Right lobe of liver (tissue), 6 donors: ENCODE measurements at places on chromosomes 11 and 22. TPM values are rescaled to one million over a fixed set of nuclear protein-coding genes. Genes with fewer than 3 reads are reported as not detected.

- H3K4me1 ChIP-seq: no peaks in the 10 kb centered on the region
- H3K27me3 ChIP-seq: no peaks in the 10 kb centered on the region
- DNase-seq: no peak
- peak overlapping the region; percentile 0 for H3K27ac ChIP-seq
Measured at GRCh38 chr22:36395915-36396314, 8.1 kb upstream of the MYH9 start.

DNA sequence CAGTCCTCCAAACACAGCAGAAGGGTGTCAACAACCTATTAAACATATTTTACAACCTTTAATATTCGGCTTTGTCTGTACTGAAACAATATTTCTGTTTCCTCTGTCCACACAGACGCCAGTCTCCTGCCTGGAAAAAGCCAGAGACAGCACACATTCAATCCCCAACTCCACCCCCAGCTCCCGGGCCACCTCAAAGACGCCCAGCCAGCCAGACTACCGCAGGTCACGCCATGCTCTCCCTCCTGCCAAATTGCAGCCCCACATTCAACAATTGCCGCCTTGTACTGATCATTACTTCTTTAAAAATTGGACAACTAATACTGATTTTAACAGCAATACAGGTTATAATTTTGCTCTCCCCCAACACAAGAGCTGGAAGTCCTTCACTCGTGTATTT lies 1.2 kb downstream of the SERGEF start:
- no peak for DNase-seq
- no peak overlapping the region for H3K27ac ChIP-seq
- H3K4me1 ChIP-seq: no peaks in the 10 kb centered on the region
- no peak overlapping the region for H3K4me3 ChIP-seq
- no peaks in the 10 kb centered on the region for H3K27me3 ChIP-seq

- no peak for DNase-seq
- no peak overlapping the region for H3K4me3 ChIP-seq
- no peaks in the 10 kb centered on the region for H3K36me3 ChIP-seq
- no peak overlapping the region for H3K27ac ChIP-seq
Measured at GRCh38 chr11:93838967-93839366, 11.5 kb downstream of the VSTM5 start.

DNA sequence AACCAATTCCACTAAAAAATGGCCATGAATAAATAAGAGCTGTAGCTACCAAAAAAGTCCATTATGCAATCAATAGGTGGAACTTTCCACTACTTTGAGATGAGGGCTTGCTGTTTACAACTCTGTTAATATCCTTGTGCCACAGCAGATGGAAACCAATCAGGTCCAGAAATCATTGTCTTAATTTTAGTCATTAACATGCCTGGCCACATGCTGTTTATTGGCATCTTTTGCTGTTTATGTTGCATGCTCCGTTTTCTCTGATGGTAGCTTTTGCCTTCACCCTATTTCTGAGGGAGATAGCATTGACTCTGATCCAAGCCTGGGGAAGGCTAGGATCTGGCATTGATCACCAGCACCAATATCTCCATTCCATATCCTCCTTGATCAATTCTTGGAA lies 192.9 kb upstream of the SEZ6L start:
- no peaks in the 10 kb centered on the region for H3K4me1 ChIP-seq
- no peak overlapping the region for H3K27ac ChIP-seq
- no peak for DNase-seq
- no peak overlapping the region for H3K4me3 ChIP-seq
- H3K27me3 ChIP-seq: no peaks in the 10 kb centered on the region

DNA sequence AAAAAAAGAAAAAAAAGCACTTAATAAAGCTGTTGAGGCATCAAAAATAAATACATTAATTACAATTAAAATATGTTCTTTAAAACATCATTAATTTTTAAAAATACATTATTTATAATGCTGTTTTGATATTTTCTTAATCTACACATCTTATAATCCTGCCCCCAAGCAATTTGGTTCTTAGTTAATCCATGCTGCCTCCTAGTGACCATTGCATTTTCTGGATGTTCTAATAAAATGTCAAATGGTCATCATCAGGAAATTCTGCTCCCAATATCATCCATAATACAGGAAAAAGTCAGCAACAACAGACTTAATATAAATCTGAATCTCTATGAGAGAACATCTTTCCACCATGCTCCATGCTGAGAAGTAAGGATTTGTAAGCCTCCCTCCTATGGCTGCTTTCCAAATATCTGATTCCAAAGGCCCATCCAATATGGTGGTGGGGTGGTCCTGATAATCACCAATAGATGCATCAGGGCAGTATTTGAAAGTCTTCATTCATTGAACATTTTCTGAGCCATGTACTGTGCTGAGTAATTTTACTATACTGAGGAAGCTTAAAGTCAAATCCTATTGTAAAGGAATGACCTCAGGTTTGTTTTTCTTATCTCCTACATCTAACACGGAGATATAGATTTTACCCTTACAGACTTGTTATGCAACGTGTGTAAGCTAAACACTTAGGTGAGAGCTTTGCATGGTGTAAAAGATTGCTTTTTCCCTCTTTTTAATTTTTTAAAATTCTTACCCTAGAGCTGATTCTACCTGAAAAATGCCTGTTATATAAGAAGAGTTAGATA lies 124.7 kb upstream of the BMAL1 start:
- no peak for DNase-seq
- H3K4me3 ChIP-seq: no peak overlapping the region
- no peaks in the 10 kb centered on the region for H3K27me3 ChIP-seq

The SORL1 gene
- 60.2 TPM for total RNA-seq

The SAA4 gene
- total RNA-seq: 1,240 TPM

GRCh38 chr11:58316142-58316541 lies 42.7 kb downstream of the OR5B17 start:
- H3K27ac ChIP-seq: no peak overlapping the region
- no peaks in the 10 kb centered on the region for H3K4me1 ChIP-seq
- no peaks in the 10 kb centered on the region for H3K36me3 ChIP-seq
- H3K27me3 ChIP-seq: no peaks in the 10 kb centered on the region

DNA sequence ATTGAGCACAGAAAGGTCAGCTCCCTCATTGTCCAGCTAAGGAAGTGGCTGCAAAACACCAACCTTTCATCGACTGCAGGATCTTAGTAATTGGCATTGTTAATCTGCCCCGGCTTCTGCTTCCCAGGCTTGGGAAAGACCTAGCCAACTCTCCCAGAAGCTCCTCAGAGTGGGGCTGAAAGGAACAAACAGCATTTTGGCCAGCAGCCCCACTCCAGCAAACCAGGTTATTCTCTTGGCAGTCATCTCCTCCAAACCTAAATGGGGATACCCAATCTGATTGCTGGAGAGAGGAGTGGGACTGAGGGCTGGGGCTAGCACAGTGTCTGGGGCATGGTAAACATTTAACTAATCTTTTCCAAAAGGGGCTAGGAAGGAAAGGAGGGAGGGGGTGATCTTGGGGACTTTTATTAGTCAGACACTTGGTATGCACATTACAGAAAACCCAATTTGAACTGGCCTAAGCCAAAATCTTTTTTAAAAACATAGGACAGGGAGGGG lies 294.4 kb downstream of the MN1 start:
- H3K4me3 ChIP-seq: no peak overlapping the region
- DNase-seq: no peak
- no peaks in the 10 kb centered on the region for H3K4me1 ChIP-seq
- H3K36me3 ChIP-seq: no peaks in the 10 kb centered on the region
- no peak overlapping the region for H3K27ac ChIP-seq
- H3K27me3 ChIP-seq: no peaks in the 10 kb centered on the region

The GUCY1A2 gene
- total RNA-seq: 1.1 TPM

- no peaks in the 10 kb centered on the region for H3K4me1 ChIP-seq
- no peaks in the 10 kb centered on the region for H3K36me3 ChIP-seq
- no peak for DNase-seq
- no peak overlapping the region for H3K27ac ChIP-seq
- H3K27me3 ChIP-seq: no peaks in the 10 kb centered on the region
Measured at GRCh38 chr11:63997801-63998337, 11.6 kb downstream of the OTUB1 start.

- no peak overlapping the region for H3K27ac ChIP-seq
- DNase-seq: no peak
- H3K4me1 ChIP-seq: no peaks in the 10 kb centered on the region
- no peaks in the 10 kb centered on the region for H3K27me3 ChIP-seq
- no peaks in the 10 kb centered on the region for H3K36me3 ChIP-seq
- no peak overlapping the region for H3K4me3 ChIP-seq
Measured at GRCh38 chr11:68900835-68901381, 2.7 kb downstream of the MRPL21 start.

- no peak overlapping the region for H3K27ac ChIP-seq
- no peaks in the 10 kb centered on the region for H3K4me1 ChIP-seq
Measured at GRCh38 chr11:2159536-2160413, 1.2 kb downstream of the INS start.

DNA sequence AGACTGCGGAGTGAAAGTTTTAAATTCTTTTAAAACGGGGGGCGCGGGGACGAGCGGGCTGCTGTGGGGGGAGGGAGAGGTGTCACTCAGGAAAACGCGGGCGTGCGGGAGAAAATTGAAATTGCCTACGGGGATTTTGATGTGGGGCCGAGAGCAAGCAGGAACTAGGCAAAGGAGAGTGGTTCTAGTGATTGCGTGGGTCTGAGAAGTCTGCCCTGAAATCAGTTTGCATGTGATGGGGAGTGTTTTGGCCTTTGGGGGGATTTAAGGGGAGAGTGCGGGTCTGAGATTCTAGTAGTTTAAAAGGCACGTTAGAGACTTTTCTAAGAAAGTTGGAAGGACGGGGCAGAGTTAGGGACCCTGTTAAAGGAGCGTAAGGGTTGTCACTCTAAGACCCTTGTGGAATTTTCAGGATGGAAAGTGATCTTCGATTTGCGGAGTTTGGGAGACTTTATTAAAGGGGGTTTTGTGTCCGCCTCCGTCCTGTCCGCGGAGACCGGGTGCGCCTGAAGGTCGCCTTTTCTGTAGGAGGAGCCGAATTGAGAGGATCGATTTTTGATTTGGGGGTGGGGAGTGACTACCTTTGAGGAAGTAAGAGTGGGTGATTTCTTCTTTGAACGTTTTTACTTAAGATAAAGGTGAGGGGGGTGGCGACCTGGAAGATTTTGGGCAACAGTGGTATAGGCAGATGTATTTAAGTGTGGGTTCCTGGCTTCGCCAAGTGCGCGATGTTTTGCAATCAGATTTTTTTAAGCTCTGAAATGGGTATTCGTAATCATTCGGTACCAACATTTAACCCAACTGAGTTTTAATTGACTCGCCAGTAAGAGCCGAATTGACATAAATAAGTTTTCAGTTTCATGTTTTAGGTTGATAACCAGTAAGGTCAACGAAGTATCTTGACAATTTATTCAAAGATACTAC lies 1.1 kb downstream of the EED start:
- H3K27me3 ChIP-seq: no peaks in the 10 kb centered on the region
- no peaks in the 10 kb centered on the region for H3K36me3 ChIP-seq
- H3K4me1 ChIP-seq: peaks cover 14% of the 10 kb centered on the region

DNA sequence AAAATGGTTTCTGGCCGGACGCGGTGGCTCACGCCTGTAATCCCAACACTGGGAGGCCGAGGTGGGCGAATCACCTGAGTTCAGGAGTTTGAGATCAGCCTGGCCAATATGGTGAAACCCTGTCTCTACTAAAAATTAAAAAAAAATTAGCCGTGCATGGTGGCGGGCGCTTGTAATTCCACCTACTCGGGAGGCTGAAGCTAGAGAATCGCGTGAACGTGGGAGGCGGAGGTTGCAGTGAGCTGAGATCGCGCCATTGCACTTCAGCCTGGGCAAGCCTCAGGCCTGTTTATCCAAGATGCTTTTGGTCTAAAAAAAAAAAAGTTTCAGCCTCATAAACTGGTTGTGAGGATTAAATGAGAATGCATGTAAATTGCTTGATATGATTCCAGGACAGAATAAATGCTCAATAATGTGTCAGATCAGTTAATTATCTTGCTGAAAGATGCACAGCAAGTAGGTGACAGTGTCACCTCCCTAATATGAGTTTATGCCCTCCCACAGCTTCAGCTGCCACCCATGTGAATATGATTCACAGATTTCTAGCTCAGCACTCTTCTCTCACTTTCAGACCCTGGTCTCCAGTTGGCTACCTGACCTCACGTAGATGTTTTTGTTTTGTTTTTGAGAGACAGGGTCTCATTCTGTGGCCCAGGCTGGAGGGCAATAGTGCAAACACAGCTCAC lies 1.1 kb upstream of the ALG8 start:
- peak overlapping the region; percentile 93 for H3K4me3 ChIP-seq
- H3K27me3 ChIP-seq: no peaks in the 10 kb centered on the region
- no peak for DNase-seq

GRCh38 chr11:87351676-87352075 lies 313.9 kb downstream of the TMEM135 start:
- H3K36me3 ChIP-seq: no peaks in the 10 kb centered on the region
- no peak overlapping the region for H3K4me3 ChIP-seq
- no peak for DNase-seq
- no peaks in the 10 kb centered on the region for H3K4me1 ChIP-seq
- no peaks in the 10 kb centered on the region for H3K27me3 ChIP-seq

- H3K36me3 ChIP-seq: peaks cover 3% of the 10 kb centered on the region
- H3K27ac ChIP-seq: no peak overlapping the region
- no peaks in the 10 kb centered on the region for H3K27me3 ChIP-seq
- H3K4me1 ChIP-seq: no peaks in the 10 kb centered on the region
- H3K4me3 ChIP-seq: no peak overlapping the region
Measured at GRCh38 chr11:47506795-47507562, 46.0 kb downstream of the CELF1 start.

GRCh38 chr11:124930799-124931198 lies 5.0 kb downstream of the HEPACAM start:
- no peak for DNase-seq
- no peaks in the 10 kb centered on the region for H3K27me3 ChIP-seq
- no peak overlapping the region for H3K4me3 ChIP-seq
- H3K27ac ChIP-seq: no peak overlapping the region
- H3K4me1 ChIP-seq: no peaks in the 10 kb centered on the region

DNA sequence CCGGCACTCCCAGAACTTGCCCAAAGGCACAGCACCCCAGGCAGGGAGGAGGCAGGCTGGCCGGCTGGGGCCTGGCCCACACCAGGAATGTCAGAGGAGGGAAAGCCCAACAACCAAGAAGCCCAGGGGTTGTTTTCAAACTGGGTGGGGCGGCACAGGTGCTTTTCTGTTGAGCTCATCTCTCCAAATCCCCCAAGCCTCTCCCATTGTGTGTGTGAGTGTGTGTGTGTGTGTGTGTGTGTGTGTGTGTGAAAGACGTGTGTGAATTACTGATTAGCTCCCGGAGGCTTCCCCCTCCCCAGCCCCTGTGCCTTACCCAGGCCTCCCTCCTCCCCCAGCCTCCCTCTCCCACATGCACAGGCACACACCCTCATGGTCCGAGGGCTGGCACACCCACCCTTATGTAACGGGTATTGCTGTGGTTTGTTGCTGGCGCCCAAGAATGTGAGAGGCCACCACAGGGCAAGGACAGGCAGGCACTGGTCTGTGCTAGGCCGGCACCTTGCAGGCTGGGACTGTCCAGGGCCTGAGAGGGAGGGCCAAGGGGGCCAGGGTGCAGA lies 15.9 kb downstream of the TRIM29 start:
- no peaks in the 10 kb centered on the region for H3K36me3 ChIP-seq
- no peaks in the 10 kb centered on the region for H3K4me1 ChIP-seq
- H3K4me3 ChIP-seq: no peak overlapping the region
- no peak overlapping the region for H3K27ac ChIP-seq
- DNase-seq: no peak

The B3GAT1 gene
- total RNA-seq: 4.0 TPM
